ENCODE measurements at places on chromosomes 7 and 10.

GRCh38 chr10:8071006-8071405 is 16.5 kb downstream of the GATA3 start:
- no peak for DNase-seq

DNA sequence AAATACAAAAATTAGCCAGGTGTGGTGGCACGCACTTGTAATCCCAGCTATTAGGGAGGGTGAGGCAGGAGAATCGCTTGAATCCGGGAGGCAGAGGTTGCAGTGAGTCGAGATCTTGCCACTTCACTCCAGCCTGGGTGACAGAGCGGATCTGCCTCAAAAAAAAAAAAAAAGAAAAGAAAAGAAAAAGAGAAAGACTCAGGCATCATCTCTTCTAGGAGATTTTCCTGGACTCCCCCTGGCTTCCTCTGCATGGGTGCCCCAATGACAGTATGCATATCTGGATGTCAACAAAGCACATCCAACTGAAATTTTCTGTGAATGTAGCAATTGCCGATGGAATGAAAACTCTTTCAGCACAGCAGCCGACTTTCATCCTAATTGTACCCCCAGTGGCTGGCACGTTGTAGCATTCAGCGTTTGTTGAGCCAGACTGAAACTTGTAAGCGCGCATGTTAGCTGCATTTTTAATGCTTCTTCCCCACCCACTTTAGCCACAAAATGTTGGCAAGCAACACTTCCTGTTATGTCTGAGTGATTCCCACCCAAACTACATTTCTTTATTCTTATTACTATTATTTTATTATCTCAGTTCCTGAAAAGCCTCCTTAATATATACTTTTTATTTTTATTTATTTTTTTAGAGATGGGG is 70.2 kb downstream of the PRTFDC1 start:
- no peak for DNase-seq

- DNase-seq: no peak
Measured at GRCh38 chr10:117543225-117544003, 868 bp downstream of the EMX2 start.

DNA sequence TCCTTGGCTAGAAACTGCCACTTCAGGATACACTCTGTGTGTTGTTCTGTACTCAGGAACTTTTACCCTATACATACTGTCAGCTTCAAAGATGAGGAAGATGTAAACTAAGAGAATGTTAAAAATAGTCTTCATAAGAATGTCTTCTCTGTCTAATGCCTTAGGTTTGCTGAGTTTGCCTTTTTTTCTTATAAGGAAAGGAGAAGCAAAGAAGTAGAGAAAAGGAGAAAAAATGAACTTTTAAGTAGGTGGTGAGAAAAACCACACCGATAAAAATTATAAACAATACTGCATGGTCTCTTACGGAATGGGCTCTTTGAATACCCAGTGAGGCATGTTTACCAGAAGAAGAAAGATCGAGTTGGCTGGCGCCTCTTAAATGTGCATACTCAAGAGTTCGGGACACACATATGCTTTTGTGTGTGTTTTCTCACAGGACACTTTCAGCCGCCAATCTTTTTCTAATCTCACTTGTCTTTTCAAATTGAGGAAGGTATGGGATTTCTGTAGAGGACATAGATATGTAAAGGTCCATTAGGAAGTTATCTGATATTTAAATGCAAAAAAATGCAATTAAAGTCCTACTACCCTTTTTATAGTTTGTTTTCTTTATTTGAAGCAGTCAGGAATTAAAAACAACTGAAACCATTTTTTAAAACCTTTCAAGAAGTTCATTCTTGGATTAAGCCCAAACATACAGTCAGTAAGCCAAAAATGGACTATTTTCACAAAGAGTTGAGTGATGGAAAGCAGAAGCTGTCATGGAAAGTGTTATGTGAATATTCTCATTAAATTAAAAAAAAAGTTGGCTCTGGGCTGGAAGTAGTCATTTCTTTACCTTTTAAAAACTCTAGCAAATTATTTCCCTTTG is 100.6 kb upstream of the MDFIC start:
- DNase-seq: no peak

- DNase-seq: no peak
Measured at GRCh38 chr10:80177781-80178636, 27.3 kb downstream of the ANXA11 start.

- DNase-seq: no peak
Measured at GRCh38 chr10:124151466-124152095, 58.2 kb upstream of the CHST15 start.

DNA sequence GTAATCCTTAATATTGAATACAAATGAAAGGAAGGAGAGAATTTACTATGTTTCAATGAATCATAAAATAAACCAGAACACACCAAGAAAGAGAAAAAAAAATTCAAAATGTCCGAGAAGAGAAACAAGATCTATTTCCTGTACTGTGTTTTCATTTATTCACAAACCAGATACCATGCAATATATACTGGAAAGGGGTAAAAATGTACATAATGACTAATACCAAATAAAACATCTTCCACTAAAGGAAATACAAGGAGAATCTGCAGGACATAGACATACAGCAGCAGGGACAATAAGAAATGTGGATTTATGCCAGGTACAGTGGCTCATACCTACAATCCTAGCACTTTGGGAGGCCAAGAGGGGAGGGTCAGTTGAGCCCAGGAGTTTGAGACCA is 24.3 kb upstream of the TMEM26 start:
- no peak for DNase-seq

GRCh38 chr7:97480772-97481390 is 251.0 kb upstream of the TAC1 start:
- no peak for DNase-seq

- no peak for DNase-seq
Measured at GRCh38 chr7:149004405-149005370, 23.6 kb downstream of the PDIA4 start.

DNA sequence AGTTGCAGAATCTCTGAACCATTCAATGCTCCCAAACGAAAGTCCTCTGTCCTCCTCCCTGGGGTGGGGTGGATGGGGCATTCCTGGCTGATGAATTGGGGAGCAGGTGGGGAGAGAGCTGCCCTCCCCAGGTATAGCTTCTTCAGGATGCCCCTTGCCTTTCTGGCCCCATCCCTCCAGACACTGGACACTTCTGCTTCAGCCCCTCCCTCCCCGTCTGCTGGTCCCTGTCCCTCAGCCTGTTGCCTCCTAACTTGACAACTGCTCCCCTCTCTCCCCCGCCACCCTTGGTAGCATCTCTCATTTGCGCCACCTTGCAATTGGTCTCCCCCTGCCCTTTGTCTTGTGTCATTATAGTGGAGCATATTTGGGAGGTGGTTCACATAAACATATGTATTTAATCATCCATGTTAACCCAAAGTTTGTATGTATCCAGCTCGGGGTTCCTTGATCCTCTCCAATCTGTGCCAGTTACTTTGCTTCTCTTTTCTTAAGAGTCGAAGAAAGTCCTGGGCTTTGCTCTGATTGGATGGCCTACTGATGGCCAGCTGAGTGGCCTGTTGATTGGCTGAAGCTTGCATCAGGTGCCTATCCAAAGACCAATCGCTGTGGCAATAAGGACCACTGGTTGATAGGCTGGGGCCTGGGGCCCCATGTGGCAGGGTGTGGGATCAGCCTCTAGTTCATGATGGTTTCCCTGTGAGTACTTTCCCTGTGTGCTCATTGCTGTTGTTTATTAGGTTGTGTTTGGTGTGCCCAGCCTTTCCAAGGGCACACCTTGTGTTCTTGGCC is 4.0 kb upstream of the GCK start:
- DNase-seq: no peak

GRCh38 chr7:95501261-95501832 is 15.6 kb downstream of the ASB4 start:
- DNase-seq: no peak

DNA sequence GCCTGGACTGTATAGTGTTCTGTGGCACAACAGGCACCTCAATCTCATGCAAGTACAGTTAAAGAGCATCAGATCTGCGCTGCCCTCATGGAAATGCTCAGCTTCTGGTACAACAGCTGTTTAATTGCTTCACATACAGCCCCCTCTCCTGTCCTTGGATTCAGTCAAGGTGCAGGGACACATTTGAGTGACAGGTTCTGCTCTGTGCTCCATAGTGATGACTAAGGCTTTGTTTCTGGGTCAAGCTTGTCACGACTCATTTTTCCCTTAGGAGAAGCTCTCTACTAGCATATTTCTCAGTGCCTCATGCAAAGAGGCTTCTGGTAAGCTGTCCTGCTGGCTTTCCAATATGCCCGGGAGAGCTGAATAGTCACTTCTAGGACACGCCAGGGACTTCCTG is 26.8 kb upstream of the MYO3A start:
- no peak for DNase-seq

- DNase-seq: no peak
Measured at GRCh38 chr7:92244808-92245486, 767 bp downstream of the KRIT1 start.

DNA sequence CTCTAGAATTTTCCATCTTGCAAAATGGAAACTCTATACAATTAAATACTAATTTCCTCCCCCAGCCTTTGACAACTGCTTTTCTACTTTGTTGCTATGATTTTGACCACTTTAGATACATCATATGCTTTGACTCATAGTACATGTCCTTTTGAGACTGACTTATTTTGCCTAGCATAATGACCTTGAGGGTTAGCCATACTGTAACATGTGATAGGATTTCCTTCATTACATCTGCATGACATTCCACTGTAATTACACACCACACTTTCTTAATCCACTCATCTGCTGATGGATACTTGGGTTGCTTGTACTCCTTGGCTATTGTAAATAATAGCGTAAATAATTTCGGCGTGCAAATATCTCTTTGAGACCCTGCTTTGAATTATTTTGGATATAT is 127.7 kb downstream of the JAZF1 start:
- DNase-seq: no peak

- DNase-seq: no peak
Measured at GRCh38 chr10:73414230-73414945, 530 bp upstream of the ANXA7 start.

- DNase-seq: no peak
Measured at GRCh38 chr10:33341637-33342036, 7.2 kb upstream of the NRP1 start.

DNA sequence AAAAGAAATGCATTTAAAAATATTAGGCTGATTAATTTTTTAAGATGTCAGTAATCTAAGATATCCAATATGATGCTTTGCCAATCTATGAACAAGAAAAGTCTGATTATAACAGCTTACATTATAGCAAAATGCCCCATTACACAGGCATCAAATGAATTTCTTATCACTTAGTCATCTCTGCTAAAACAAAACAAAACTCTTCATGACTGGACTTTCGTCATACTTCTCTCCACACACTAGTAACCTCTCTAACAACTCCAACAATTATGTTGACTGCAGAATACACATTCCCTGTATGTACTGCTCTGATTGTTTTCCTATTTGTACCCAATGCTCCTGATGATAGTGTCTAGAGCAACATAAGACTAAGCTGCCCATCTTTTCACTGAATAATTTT is 3.8 kb upstream of the MKI67 start:
- DNase-seq: no peak

Measured in NCI-H2029 (cell line).